ENCODE measurements at places on chromosomes 13 and 19. TPM values are rescaled to one million over a fixed set of nuclear protein-coding genes. Genes with fewer than 3 reads are reported as not detected.

DNA sequence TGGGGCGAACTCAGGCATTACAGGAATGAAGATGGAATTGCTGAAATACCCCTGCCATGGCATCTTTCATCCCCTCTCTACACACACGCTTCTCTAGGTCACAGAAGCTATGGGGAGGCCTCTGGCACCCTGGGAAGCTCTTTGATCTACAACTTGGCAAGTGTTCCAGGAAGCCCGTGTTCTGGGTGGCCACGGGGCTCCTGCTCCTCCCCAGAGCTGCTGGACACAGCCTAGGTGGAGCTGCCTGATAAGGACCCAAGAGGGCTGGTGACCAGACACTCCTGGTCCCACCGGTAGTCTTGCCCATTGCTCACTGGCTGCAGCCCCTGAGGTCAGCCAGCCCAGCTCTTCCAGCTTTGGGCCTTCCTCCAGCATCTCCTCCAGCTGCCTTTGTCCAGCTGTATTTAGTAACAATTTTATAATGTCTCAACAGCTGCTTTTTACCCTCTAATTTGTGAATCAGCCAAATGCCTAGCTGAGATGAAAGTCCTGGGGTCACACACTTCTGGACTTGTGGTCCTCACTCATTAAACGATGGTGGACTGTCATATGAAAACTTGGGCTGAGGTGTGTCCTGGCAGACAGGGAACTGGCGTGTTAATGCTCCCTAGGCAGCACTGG lies 72.8 kb upstream of the SPATA13 start:
- DNase-seq: no peak

GRCh38 chr19:15529774-15530372 lies 21.5 kb downstream of the CYP4F22 start:
- peak; percentile 24 for DNase-seq

GRCh38 chr19:289651-290371 lies 1.4 kb downstream of the PLPP2 start:
- DNase-seq: no peak

GRCh38 chr19:48772503-48772953 lies 17.2 kb downstream of the FGF21 start:
- peak; percentile 33 for DNase-seq

- DNase-seq: peak; percentile 26
These were observed 1.3 kb upstream of the INTS6 start for GRCh38 chr13:51453959-51454703.

DNA sequence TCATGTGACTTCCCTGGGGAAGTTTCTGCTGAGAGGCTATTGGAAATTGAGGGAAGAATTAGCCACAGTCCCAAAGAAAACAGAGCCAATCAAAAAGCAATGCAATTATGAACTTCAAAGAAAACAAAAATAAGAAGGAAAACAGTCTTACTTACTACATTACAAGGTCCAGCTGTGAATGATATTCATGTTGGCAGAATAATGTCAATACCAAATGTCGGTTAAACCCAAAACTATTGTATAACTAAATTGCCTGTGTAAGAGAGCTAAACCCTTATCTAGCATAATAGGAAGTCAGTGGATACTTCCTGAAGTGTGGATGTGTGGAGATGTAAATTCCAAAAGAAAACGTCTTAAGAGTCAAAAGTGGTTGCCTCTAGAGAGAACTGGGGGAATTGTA lies 12.4 kb downstream of the KL start:
- peak; percentile 15 for DNase-seq

DNA sequence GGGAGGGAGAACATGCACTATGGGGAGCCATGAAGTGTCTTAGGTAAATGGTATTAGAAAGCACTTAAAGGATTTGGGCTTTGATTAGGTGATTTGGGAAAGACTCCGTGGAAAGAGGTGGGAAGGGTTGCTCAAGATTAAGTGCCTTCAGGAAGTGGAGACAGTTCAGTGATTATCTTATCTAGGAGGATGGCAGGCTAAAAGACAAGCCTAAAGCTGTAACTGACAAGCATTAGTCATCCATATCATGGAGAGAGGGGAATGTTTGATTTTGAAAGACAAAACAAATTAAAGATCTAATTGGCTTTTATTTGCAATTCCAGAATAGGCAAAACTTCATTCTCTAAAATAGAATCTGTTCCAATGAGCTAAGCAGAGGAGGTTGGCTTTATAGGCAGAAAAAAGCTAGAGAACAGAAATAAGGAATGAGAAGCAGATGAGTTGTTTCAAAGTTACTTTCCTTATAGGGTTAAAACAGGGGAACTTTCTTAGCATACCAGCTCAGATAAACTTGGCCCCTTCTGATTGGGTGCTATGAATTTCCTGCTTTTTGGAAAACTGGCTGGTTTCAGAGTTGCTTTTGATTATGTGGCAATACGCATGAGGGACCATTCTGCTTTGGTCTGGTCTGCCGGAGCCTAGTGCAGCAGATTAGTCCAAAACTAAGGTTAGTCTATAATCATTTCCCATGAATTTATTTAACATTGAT lies 1.8 kb upstream of the DIAPH3 start:
- DNase-seq: peak; percentile 65

GRCh38 chr13:42039946-42040729 lies 8.3 kb upstream of the DGKH start:
- DNase-seq: peak; percentile 87

- peak; percentile 52 for DNase-seq
These were observed 30.1 kb downstream of the RDH8 start for GRCh38 chr19:10043286-10043927.

- no peak for DNase-seq
These were observed 2134.7 kb downstream of the PCDH9 start for GRCh38 chr13:65095161-65096082.

GRCh38 chr13:97212601-97213040 lies 9.5 kb upstream of the MBNL2 start:
- peak; percentile 66 for DNase-seq

DNA sequence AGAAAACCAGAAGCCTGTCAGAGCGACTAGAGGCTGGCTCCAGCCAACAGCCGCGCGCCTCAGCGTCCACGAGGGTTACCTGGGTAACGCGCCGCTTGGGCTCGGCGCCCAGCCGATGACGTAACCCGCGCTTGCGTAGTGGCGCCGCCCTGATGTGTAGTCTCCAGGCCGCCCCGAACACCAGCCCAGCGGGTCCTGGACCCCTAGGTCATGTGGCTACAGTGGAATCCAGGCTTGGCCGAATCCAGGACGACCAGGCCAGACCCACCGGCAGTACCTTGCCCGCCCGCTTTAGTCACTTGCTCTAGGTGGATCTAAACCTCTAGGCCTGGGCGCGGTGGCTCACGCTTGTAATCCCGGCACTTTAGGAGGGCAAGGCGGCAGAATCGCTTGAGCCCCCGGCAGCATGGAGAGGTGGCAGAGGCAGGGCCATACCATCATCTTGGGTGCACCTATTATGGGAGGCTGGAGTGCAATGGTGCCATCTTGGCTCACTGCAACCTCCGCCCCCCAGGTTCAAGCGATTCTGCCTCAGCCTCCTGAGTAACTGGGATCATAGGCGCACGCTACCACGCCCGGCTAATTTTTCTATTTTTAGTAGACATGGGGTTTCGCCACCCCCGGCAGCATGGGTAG lies 7.2 kb upstream of the ZNF606 start:
- DNase-seq: peak; percentile 67

GRCh38 chr13:110330491-110331011 lies 23.5 kb downstream of the COL4A2 start:
- DNase-seq: no peak

UHRF1 gene
- total RNA-seq: 2.3 TPM

MBD3L2 gene
- total RNA-seq: not detected

CLC gene
- total RNA-seq: not detected

ATG4D gene
- 6.3 TPM for total RNA-seq

CCNE1 gene
- total RNA-seq: 5.6 TPM

PSG6 gene
- not detected for total RNA-seq

SLITRK6 gene
- 0.18 TPM for total RNA-seq

FGF22 gene
- not detected for total RNA-seq

WDR87 gene
- total RNA-seq: not detected

PSG11 gene
- not detected for total RNA-seq

TMEM259 gene
- 44.7 TPM for total RNA-seq

SBK2 gene
- total RNA-seq: not detected

TOMM40 gene
- 8.7 TPM for total RNA-seq
